ENCODE measurements at places on chromosomes 11 and 22.

DNA sequence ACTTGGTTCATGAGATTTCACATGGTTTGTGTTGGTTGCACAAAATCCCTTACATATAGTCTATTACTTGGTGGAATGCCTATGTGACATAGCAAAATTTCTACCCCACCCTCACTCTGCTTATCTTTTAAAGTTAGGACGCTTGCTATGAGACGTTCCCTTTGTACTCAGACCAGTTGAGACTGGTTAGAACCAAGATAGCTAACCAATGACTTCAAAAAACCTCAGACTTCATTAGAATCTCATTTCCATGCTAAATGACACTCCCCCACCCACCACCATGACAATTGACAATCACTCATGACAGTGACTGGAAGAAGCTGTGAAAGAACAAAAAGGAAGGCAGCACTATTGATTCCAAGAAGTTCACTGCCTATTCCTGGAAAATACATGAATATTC lies 313.6 kb downstream of the ETS1 start:
- DNase-seq: no peak

- DNase-seq: no peak
Observed at GRCh38 chr22:31451709-31452571, 37.7 kb downstream of the EIF4ENIF1 start.

DNA sequence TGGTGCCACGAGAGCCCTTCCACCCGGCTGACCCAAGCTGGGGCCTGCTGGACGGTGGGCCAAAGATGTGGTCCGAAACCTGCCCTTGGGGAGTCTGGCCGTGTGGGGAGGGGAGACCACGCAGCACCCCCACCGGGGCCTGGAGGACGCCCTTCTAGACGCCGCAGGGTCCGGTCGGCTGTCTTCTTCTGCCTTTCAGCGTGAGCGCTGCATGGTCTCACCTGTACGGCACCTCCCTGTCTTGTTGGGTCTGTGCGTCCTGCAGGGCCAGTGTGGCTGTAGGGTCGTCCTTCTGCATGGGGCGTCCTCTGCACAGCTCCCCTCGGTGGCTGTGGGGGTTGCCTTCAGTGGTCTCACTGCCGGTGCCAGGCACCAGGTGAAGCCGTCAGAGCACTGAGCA lies 2.8 kb downstream of the BRSK2 start:
- DNase-seq: no peak

DNA sequence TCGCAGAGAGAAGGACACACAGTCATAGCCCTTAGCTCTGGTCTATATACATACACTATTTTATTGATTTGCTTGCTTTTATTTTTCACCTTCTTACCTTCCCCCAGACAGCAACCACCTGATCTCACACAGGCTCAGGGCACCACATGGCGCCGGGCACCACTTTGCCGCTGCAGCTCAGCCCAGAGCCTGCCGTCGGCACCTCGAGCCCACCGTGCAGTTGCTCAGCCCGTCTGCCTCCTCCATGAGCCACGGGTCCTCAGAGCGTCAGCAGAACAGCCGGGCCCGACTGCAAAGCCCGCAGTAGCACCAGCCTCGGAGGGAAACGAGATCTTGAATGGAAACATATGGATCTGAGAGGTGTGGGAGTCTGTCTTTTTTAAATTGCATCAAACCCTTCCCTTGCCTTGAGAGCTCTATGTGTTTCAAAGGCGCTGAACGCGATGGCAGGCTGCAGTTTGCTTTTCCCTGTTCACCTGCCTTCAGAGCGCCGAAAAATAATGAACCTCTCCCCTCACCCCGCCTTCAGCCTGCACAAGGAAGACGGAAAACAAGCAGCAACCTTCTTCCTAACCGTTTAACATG lies 505.4 kb downstream of the MN1 start:
- no peak for DNase-seq

- no peak for DNase-seq
Observed at GRCh38 chr11:37280200-37280599, 682.2 kb upstream of the RAG2 start.

DNA sequence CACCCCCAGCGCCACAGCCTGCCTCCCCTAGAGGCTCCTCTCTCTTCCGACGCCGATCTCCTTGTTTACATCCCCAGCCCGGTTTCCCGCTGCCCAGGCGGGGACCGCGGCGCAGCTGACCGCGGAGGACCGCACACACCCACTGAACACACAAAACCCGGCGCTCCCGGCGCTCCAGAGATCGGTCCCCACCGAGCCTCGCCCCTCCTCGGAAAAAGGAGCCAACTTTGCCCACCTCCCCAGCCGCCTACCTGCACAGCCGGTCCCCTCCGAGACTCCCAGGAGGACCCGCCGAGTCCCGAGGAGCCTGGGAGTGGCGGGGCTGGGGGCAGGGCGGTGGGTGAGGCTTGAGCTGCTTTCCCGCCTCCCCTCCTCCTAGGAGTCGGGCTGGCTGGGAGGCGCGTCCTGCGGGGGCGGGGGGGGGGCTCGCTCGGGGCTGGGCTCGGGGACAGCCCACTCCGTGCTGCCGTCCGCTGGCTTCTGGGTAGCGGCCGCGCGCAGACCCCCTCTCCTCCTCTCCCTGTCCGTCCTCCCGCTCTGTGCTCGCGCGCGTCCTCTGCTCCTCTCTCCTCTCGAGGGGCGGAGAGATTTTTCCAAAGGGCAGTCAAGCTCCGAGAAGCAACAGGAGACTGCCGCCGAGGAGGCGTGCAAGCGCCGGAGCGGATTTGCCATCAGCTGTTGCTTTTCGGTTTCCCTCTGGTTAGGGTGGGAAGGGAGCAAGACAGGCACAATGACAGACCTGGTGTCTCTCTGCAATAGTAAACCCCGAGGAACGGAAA lies at the start of gene FXYD6:
FXYD6 (minus strand) TSS at position 318 of the 779 bp plus-strand sequence. CDS start 33,882 bp downstream, outside the sequence.
- DNase-seq: no peak

DNA sequence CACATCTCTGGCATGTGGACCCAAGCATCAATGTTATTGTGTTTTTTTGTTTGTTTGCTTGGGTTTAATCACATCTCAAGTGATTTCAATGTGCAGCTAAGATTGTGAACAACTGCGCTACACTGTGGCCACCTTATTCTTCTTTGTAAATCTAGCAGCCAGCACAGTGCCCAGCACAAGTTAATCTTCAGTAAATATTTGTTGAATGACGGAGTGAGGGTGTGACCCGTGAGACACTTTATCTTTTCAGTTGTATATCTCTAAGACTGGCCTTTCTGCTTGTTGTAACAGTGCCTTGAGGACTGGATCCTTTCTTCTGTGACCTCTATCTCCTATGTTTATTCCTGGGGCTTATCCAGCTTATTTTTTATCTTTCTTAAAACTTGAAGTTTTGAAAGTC lies 21.4 kb upstream of the AMOTL1 start:
- DNase-seq: no peak

DNA sequence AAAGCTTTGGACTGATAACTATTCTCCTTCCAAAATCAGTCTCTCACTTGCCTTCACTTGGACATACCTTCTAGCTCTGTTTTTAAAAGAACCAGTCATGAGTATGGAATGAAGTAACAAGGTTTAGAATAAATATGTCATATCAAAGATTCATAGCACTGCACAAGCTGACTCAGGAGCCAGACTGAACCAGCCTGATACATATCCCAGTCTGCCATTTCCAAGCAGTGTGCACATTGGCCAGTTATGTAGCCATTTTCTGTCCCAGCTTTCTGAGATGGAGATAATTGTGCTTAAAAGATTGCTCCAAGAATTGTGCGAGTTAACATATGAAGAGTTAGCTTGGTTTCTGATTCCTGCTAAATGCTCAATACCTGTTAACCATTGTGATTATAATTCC lies 311.3 kb downstream of the C11orf87 start:
- DNase-seq: no peak

DNA sequence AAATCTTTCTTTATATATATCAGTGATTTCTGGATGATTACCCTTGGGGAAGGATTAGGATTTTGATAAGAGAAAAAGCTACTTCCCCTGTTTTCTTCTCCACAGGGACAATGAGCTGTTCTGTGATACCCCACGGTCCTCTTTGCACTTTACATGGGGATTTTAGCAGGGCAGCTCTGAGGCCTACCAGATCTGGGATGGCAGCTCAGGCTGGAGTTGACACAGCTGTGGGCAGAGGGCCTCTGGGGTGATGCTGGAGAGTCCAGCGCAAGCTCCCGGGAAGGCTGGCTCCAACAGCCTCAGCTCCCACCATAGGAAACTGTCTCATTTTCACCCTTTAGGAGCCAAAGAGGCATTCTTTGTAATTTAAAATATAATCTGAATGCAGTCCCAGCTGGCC lies 383.8 kb upstream of the NARS2 start:
- DNase-seq: no peak

DNA sequence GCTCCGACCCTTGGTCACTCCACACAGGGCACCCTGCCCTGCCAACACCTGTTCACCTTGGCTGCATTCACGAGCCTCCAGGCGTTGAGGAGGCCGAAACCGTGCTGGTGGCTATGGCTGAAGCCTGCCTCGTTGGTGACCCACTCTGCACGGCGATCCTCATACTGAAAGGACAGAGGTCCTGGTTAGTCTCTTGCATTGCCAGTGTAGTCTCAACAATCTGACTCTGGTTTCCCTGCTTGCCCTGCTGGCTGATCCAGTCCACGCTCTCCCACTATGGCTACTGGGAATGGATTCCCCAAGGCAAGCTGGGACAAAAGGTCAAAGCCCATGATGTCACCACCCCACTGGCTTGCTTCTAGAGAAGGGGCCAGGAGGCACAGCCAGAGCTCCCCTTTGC lies 12.9 kb downstream of the PCSK7 start:
- peak; percentile 60 for DNase-seq

DNA sequence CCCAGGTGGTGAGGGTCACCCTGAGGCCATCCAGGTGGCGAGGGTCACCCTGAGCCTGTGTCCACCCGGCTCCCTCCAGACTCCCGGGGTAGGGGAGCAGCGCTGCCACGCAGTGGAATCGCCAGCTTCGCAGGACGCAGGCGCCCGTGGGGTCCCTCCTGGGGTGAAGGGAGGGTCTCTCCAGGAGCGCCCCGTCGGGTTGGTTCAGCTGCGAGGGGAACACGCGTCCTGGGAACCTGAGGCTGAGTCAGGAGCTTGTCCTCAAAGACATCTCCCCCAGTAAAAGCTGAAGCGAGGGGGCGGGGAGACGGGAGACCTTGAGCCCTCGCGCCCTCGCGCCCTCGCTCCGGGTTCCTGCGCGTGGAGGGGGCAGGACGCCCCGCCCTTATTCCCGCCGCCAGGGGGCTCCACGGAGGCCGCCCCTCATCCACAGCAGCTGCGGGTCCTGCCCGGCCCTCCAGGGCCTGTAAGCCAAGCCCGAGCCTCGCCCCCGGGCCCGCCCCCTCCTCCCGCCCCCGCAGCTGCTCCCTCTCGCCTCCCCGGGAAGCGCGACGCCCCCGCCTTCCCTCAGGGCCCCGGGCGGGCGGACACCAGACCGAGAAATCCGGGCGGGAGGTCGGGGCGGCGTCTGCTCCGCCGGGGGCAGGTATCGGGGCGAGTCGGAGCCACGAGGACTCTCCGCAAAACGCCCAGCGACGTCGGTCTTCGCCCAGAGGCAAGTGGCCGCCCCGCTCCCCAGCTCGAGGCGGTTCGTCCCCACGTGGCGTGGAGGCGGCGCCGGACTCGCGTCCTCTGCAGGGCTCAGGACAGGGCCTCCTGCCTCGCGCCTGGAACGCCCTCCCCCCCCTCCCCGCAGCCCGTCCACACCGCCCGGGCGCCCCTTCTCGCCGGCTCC lies 22.8 kb downstream of the PIM3 start:
- DNase-seq: peak; percentile 88

DNA sequence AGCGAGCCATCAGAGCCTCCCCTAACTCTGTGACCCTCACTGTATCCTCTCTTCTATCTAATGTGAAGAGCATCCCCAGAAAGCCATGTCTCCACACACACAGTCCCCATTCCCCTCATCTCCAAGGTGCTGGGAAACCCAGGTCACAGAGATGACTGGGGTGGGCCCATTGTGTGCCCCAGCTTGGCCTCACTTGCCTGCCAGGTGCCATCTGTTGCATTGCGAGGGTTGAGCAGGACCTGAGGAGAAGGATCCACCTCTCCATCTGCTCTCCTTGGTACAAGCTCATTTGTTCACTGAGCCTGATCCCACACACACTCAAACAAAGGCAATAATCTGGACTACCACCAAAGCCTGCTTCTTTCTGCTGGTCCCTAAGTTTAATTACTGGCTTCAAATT lies 118.8 kb downstream of the SPATA19 start:
- no peak for DNase-seq

DNA sequence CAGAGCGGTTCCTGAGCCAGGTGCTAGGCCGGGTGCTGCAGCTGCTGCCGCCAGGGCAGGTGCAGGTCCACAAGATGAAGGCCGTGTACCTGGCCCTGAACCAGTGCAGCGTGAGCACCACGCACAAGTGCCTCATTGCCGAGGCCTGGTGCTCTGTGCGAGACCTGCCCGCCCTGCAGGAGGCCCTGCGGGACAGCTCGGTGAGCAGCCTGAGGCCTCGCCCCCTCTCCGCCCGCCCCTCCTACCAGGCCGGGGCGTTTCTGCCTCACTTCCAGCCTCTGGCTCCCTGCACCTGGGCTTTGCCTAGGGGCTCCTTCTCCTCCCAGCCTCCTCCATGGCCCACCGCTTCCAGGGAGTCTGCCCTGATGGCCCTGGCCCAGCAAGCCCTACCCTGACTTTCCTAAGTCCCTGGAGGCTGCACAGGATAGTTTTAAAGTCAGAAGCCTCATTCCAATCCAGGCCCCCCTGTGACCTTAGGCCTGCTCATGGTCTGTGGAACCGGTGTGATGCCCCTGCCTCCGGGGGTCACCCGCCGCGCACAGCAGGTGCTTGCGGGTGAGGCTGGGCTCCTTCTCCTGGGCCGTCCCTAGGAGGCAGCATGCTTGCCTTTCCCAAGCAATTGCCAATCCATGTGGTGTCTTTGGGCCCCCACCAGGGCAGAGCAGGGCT lies 5.5 kb downstream of the TCIRG1 start:
- peak; percentile 83 for DNase-seq

DNA sequence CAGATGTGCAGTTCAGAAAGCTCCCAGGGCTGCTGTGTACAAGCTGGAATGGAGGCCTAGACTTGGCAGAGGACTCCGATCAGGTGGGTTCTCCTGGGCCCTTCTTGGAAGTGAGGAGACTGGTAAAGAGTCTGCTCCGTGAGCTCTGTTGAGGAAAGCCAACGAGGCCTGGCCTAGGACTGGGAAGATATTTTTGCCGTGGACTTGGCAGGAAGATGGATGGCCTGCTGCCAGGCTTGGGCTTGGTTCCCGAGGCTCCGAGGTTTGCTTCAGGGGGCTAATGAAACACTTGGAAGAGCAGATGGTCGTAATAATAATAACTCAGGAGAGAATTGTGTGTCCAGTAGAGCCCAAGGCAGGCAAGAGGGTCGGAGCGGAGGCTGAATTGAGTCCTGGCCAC lies 3.9 kb downstream of the GALR3 start:
- no peak for DNase-seq
